KBM-7 (cell line): ENCODE measurements at places on chromosomes 2 and 18.

GRCh38 chr2:3266925-3267867 lies 110.4 kb downstream of the EIPR1 start:
- DNase-seq = no peak

- no peak for DNase-seq
These were observed 47.1 kb downstream of the ANKMY1 start for GRCh38 chr2:240510513-240511210.

- DNase-seq = no peak
These were observed 663.1 kb downstream of the XIRP2 start for GRCh38 chr2:167551416-167551815.

DNA sequence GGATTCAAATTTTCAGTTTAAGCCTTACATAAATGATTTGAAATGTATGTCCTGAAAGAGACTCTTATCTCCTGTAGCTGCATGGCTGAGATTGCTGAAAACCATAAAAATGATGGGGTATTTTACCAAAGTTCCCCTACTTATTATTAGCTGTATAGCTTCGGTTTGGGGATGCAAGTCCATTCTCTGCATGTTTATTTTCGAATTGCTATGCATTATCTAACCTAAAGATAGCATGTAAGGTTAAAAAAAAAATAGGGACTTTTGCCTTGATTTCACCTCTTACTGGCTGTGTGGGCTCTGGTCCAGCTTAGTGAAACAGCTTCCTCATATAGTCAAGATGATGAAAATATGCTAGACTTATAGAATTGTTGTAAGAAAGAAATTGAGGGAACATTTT lies 14.0 kb upstream of the ACOXL start:
- no peak for DNase-seq

GRCh38 chr2:127678531-127678930 lies 3.2 kb upstream of the LIMS2 start:
- no peak for DNase-seq

DNA sequence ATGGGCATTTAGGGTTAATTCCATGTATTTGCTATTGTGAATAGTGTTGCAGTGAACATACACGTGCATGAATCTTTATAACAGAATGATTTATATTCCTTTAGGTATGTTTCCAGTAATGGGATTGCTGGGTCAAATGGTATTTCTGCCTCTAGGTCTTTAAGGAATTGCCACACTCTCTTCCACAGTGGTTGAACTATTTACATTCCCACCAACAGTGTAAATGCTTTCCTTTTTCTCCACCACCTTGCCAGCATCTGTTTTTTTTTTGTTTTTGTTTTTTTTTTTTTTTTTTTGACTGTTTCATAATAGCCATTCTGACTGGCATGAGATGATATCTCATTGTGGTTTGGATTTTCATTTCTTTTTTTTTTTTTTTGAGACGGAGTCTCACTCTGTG lies 62.4 kb downstream of the GTF3C3 start:
- DNase-seq = no peak

- no peak for DNase-seq
These were observed 42.0 kb downstream of the MAP3K20 start for GRCh38 chr2:173117678-173118077.

DNA sequence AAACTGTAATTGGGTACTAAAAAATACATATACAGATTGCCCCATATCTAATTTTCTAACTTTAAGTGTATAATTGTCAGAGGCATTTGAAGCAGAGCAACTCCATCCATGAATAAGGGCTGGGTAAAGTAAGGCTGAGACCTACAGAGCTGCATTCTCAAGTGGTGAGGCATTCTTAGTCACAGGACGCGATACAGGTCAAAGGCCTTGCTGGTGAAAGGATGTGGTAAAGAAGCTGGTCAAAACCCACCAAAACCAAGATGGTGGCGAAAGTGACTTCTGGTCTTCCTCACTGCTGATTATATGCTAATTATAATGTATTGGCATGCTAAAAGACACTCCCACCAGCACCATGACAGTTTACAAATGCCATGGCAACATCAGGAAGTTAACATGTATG lies 50.0 kb downstream of the SLC8A1 start:
- DNase-seq = no peak

GRCh38 chr2:116160657-116161056 lies 1653.8 kb upstream of the DDX18 start:
- DNase-seq = no peak
